G401 (cell line): ENCODE measurements at places on chromosomes 7 and 10. TPM values are rescaled to one million over a fixed set of nuclear protein-coding genes. Genes with fewer than 3 reads are reported as not detected.

The FBXL13 gene
- total RNA-seq = 1.7 and 4.7 TPM in 2 replicates

GRCh38 chr10:54478601-54479000 lies 322.4 kb downstream of the PCDH15 start:
- DNase-seq = no peak

DNA sequence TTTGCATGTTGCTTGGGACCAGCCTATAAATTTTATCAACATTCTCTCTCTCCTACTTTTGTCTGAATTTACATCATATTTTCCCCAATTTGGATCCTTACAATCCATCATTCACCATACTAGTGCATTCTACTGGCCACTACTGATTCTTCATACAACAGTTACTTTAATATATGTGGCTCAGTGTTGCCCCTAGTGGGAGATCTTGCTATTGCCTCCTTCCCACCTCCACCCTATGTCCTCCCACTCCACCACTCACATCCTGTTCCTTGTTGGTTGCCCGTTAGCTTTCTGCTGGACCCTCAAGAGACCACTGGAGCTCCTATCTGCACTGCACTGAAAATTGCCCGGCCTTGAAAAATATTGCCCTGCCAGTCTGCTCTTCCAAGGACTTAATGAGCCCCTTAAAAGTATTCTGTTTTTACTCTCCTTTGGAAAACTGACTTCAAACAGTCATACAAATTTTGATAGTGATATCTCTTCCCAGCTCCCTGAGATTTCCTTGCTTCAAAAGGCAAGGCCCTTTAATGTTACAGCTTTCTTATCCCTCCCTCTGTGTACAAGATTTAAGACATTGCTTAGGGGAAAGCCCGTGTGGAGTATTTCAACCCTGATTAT lies 243.2 kb upstream of the TMEM229A start:
- DNase-seq = no peak

The ICA1 gene
- 29.1 and 51.6 TPM in 2 replicates for total RNA-seq

GRCh38 chr10:72252972-72253371 lies 20.8 kb upstream of the DDIT4 start:
- no peak for DNase-seq

The PRTFDC1 gene
- 32.6 and 46.6 TPM in 2 replicates for total RNA-seq

DNA sequence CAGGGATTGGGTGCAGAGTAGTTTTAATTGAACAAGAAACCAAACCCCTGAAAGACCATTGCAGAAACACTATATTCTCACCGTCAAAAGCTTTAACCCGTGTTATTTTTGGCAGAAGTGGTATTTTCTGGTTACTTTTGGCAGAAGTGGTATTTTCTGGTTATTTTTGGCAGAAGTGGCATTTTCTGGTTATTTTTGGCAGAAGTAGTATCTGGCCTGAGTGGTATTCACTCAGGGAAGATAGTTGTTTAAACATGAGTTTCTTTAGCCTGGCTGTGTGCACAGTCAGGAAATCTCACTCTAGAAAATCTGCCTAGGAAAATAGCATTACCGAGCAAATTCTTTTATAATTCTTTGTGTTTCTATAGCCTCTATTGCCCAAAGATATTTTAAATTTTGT lies 322.7 kb downstream of the GFRA1 start:
- no peak for DNase-seq

The IGFBP1 gene
- not detected in 2 replicates for total RNA-seq

DNA sequence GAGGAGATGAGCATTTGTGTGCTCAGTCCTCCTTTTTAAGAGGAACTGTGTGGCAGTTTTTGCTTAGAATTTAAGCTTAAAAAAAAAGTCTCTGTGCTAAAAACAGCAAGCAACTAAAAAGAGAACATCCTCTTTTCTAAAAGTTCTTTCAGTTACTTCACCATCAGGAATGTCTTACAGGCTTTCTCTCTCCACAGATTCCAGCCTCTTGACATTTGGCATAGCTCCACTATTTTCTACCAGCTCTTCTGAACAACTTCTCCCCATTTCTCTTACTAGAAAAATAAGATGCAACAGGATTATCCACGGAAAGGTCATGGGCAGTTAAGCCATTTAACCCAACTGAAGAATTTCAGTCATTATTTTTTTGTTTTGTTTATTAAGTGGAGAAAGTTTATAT lies 13.2 kb downstream of the PCLO start:
- DNase-seq = no peak

The POT1 gene
- total RNA-seq = 26.8 and 46.6 TPM in 2 replicates

- no peak for DNase-seq
These were observed 40.9 kb downstream of the PTER start for GRCh38 chr10:16477757-16478156.

The KCND2 gene
- not detected in 2 replicates for total RNA-seq

DNA sequence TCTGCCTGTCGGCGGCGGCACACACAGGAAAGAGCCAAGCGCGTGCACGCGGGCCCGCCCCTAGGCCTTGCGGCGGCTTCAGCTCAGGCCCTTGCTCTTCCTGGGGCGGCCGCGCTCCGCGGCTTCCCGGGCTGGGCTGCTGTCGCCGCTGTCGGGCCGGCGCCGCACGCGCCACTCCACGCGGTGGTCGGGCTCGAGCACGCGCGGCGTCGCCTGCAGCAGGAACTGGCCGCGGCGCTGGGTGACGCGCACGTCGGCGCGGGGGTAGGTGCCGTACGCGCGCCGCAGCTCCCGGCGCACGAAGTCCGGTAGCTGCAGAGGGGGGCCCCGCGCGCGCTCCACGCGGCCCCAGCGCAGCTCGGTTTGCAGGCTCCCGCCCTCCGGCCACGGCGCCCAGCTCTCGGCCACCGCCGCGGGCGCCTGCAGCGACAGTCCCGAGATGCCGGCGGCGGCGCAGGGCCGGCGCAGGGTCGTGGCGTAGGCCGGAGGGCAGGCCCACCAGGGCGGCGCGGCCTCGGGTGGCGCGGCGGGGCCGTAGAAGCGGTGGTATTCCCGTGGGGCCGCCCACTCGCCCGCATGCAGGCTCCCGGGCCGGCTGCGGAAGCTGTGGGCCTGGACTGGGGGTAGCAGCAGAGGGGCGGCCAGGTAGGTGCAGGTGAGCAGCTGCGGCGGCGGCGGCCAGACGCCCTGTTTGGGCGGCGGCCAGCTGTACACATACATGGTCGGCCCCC lies 804 bp downstream of the C10orf95 start:
- DNase-seq = peak; percentile 87

DNA sequence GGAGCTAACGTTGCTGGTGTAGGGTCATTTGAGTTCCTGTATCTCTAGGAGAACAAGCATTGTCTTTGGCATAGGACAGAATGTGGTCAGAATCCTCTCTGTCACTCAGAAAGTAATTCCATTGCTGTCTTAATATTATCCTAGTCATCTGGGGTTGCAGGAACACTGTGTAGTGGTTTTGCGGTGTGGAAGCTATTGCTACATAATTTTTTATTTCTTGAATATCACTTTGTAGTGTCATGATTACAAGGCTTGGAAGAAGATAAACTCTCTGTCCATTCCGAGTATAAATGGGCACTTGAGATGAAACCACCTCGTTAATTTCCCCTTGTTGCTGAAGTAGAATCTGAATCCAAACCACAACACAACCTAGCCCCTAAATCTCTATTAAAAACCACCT lies 919.2 kb downstream of the LRMDA start:
- DNase-seq = no peak

The CABCOCO1 gene
- 0.58 TPM in 1 of 2 replicates, not detected in the other for total RNA-seq

- no peak for DNase-seq
These were observed 61.1 kb upstream of the EZH2 start for GRCh38 chr7:148944935-148945934.

GRCh38 chr7:105857009-105857952 lies 19.1 kb downstream of the ATXN7L1 start:
- no peak for DNase-seq

DNA sequence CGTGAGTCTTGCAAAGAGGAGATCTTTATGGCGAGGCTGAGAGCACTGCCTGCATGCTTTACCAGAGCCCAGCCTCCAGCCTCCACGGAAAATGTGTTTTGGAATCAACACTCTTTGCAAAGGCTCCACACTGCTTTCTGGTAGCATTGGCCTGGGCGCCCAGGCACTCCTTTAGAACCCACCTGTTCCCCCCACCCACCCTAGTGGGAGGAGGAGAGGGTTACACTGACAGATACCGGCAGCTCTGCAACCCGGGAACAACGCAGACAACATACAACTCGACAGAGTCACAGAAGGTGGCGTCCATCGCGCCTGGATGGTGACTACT lies 5.5 kb upstream of the MNX1 start:
- DNase-seq = no peak

The LRRC61 gene
- total RNA-seq = 3.3 TPM in 1 of 2 replicates, not detected in the other

The PAX4 gene
- not detected in 2 replicates for total RNA-seq

- DNase-seq = no peak
These were observed 42.6 kb upstream of the ECHDC3 start for GRCh38 chr10:11699550-11700097.

- peak; percentile 58 for DNase-seq
These were observed 11.6 kb downstream of the ATP6V0E2 start for GRCh38 chr7:149885191-149886017.

The GIMAP1 gene
- total RNA-seq = not detected in 2 replicates

The EIF5AL1 gene
- total RNA-seq = 1.6 and 1.7 TPM in 2 replicates

- peak; percentile 31 for DNase-seq
These were observed 158.2 kb upstream of the PRKCQ start for GRCh38 chr10:6738112-6738768.

DNA sequence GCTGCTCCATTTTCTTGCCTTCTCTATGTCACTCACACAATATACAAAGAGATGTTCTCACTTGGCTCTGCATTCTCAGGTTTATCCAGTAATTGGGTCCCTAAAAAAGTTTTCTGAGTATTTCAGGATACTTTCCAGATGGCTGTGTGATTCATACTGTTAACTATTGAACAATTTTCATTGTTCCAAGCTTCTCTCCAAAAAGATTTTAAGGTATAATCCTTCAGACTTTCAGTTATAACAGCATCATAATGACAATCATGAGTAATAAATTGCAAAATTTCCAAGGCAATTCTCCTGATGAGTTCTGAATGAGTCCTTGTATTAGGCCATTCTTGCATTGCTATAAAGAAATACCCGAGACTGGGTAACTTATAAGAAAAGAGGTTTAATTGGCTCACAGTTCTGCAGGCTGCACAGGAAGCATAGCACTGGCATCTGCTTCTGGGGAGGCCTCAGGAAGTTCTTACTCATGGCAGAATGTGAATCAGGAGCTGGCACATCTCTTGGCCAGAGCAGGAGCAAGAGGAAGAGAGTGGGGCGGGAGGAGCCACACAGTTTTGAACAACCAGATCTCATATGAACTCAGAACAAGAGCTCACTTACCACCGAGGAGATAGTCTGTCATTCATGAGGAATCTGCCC lies 148.1 kb downstream of the SLC16A9 start:
- DNase-seq = no peak

The FAM131B gene
- 0.06 and 0.31 TPM in 2 replicates for total RNA-seq

- no peak for DNase-seq
These were observed 12.4 kb downstream of the PRKAR2B start for GRCh38 chr7:107056728-107057473.

DNA sequence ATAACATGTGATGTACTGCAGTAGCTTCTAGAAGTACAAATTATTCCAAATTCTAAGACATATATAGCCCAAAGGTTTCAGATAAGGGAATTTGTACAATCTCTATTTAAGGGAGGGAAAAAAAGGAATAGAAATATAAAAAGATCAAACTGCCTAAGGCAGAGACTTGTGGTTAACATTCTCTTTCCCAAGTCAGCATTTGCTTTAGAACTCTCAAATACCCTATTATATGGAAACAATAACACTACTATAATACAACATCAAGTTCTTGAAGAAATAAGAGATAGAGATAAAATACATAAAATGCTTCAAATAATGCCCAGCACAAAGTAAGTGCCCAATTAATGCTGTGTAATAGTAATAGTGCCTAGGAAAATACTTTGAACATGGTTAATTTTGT lies 123.1 kb downstream of the CRPPA start:
- DNase-seq = no peak

DNA sequence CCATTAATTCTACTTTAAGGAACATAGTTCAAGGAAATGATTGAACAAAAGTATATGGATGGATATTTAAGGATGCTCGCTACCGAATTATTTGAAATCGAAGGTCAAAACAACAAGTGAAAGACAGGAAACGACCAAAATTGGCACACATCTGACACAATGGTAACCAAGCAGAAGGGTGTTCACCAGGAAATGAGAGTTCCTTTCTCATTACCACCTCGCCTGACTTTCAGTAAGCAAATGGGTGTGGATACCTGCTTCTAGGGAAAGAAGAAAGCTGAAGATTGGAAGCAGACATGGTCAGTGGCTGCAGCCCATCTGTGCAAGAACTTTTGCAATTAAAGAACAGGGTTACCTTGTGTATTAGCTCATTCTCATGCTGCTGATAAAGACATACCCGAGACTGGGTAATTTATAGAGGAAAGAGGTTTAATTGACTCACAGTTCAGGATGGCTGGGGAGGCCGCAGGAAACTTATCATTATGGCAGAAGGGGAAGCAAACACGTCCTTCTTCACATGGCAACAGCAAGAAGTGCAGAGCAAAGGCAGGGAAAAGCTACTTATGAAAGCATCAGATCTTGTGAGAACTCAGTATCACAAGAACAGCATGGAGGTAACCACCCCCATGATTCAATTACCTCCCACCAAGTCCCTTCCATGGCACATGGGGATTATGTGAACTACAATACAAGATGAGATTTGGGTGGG lies 6.2 kb upstream of the TMEM273 start:
- no peak for DNase-seq

GRCh38 chr7:33043501-33044400 lies 18.8 kb downstream of the NT5C3A start:
- no peak for DNase-seq

The TMEM176B gene
- total RNA-seq = 1.8 and 7.8 TPM in 2 replicates

The KNDC1 gene
- total RNA-seq = 0.47 and 4.0 TPM in 2 replicates

GRCh38 chr7:151115836-151116418 lies 29.7 kb downstream of the AGAP3 start:
- DNase-seq = no peak

DNA sequence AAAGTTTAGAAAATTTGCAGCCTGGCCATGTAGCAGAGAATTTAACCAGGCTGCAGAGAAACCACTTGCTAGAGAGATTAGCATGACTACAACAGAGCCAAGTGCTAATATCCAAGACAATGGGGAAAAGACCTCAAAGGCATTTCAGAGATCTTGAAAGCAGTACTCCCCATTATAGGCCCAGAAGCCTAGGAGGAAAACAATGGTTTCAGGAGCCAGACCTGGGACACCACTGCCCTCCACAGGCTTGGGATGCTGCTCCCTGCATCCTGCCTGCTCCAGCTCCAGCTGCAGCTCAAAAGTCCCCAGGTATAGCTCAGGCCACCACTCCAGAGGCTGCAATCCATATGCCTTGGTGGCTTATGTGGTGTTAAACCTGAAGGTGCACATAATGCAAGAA lies 101.5 kb upstream of the TMEM72 start:
- DNase-seq = no peak

DNA sequence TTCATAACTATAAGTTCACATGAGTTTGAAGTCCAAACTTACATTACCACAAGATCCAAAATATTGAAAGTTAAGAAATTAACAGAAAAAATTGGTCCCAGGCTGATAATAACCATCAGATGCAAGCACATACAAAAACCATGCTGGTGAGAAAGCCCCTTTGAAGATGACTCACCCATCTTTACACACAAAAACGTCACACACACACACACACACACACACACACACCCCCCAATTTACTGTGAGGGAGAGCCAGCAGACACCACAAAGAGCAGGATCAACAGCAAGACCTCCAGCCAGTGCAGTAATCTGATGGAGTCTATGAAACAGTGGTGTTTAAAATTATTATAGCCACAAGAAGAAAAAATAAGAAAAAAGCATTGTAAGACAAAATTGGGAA lies 50.1 kb upstream of the DRGX start:
- no peak for DNase-seq

The MINDY4 gene
- total RNA-seq = 6.8 and 7.5 TPM in 2 replicates

The POMZP3 gene
- total RNA-seq = not detected in 2 replicates

- no peak for DNase-seq
These were observed 559.7 kb upstream of the LRRN3 start for GRCh38 chr7:110531186-110531585.

The ALOX5 gene
- total RNA-seq = not detected in 2 replicates

- DNase-seq = no peak
These were observed 72.6 kb upstream of the ZMIZ1 start for GRCh38 chr10:78995987-78996791.
